Thoracic aorta (tissue), 2 donors: ENCODE measurements at places on chromosomes 1 and 21.

GRCh38 chr1:193537266-193538002 lies 351.0 kb upstream of the B3GALT2 start:
- no peaks in the 10 kb centered on the region for H3K36me3 ChIP-seq
- H3K27me3 ChIP-seq = no peaks in the 10 kb centered on the region
- no peak for DNase-seq
- H3K27ac ChIP-seq = no peak overlapping the region
- no peak overlapping the region for H3K4me3 ChIP-seq

- peak overlapping the region; percentile 65 for H3K27ac ChIP-seq
- no peak for DNase-seq
- peaks cover 58% of the 10 kb centered on the region for H3K4me1 ChIP-seq
- no peaks in the 10 kb centered on the region for H3K36me3 ChIP-seq
- H3K4me3 ChIP-seq = no peak overlapping the region
- H3K27me3 ChIP-seq = no peaks in the 10 kb centered on the region
Measured at GRCh38 chr1:8193840-8194406, 124.0 kb upstream of the SLC45A1 start.

DNA sequence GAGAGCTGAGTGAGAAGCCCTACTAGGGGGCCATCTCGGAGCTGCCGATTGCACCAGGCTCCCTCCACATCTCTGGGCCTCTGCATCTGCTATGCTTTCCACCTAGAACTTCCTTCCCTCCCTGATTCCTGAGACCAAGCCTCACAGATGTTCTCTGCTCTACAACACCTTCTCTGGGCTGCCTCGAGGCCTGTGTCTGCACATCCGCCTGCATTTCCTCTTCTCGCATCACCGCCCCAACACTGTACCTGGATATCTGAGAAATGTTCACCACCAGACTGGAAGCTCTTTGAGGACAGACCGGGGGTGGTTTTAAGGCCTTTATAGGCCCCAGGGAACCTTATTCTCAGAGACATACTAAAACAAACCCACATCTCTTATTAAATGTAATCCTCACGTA lies 20.7 kb downstream of the CTNNBIP1 start:
- no peak overlapping the region for H3K4me3 ChIP-seq
- H3K27me3 ChIP-seq = no peaks in the 10 kb centered on the region
- H3K27ac ChIP-seq = no peak overlapping the region

DNA sequence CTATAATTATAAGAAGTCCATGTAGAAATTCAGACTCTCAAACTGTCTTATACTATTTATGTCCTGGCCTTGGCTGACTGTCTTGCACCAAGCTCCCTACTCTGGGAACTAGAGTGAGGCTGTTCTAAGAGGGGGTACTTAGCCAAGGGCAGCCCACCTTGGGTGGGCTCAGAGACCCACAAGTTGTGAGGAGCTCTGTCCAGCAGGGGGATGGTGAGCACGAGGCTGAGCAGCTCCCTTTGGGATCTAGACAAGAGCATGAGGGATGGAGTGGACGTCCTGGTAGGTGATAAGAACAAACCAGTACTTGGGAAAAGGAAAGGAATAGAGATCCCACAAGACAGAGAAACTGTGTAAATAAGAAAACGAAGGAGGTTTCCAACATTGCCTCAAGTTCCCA lies 127.1 kb upstream of the SLC44A3 start:
- DNase-seq = no peak
- no peak overlapping the region for H3K27ac ChIP-seq
- no peak overlapping the region for H3K4me3 ChIP-seq
- no peaks in the 10 kb centered on the region for H3K27me3 ChIP-seq
- H3K4me1 ChIP-seq = peaks cover 10% of the 10 kb centered on the region
- no peaks in the 10 kb centered on the region for H3K36me3 ChIP-seq

- no peak overlapping the region for H3K27ac ChIP-seq
- no peak overlapping the region for H3K4me3 ChIP-seq
- H3K36me3 ChIP-seq = no peaks in the 10 kb centered on the region
- DNase-seq = no peak
Measured at GRCh38 chr21:44496564-44497550, 41.5 kb downstream of the LRRC3 start.

DNA sequence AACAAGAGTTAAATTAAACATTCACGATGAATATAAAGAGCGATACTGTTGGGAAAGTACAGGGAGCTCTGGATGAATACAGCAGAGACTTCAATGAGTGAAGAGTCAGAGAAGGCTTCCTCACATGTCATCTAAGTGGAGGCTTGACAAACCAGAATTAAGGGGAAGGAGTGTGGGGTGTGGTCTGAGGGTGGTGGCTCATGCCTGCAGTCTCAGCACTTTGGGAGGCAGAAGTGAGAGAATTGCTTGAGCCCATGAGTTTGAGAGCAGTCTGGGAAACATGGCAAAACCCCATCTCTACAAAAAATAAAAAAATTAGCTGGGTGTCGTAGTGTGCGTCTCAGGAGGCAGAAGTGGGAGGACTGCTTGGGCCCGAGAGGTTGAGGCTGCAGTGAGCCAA lies 8.7 kb downstream of the SDHB start:
- peaks cover 42% of the 10 kb centered on the region for H3K36me3 ChIP-seq
- H3K27ac ChIP-seq = no peak overlapping the region
- no peaks in the 10 kb centered on the region for H3K27me3 ChIP-seq
- peaks cover 7% of the 10 kb centered on the region for H3K4me1 ChIP-seq

DNA sequence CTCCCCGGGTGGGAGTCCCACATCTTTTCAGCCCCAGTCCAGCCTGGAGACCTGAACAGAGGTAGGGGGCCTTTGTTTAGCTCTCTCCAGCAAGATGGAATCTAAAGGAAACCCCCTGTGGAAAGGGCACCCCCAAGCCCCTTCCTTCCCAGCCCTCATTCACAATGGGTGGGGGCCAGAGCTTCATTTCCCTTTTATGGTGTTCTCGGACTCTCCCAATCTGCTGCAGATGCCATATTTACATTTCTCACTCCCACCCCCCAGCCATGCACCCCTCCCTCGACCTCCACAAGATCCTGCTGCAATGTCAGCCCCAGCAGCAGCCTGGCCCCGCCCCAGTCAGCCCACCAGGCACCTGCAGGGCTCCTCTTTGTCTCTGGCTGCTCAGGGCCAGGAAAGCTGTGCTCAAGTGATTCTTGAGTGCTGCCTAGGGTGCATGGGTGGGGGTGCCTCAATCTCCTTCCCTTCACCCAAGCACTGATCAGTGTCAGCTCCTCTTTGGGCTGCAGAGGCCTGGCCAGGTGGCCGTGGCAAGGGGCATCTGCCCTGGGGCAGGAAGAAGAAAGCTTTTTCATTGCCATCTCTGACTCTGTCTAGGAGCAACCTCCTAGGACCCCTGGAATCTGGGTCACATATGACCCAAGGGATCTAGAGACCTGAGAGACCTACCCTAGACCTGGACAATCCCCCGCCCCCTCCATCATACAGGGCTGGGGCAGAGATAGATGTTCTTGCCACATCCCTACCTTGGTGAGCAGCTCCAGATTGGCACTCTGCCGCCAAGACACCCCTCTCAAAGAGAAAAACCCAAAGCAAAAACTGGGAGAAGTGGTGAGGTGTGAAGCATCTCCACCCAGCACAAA lies 1.7 kb downstream of the KIF21B start:
- H3K4me3 ChIP-seq = peak overlapping the region; percentile 81
- peaks cover 29% of the 10 kb centered on the region for H3K4me1 ChIP-seq
- no peak for DNase-seq
- no peaks in the 10 kb centered on the region for H3K27me3 ChIP-seq

DNA sequence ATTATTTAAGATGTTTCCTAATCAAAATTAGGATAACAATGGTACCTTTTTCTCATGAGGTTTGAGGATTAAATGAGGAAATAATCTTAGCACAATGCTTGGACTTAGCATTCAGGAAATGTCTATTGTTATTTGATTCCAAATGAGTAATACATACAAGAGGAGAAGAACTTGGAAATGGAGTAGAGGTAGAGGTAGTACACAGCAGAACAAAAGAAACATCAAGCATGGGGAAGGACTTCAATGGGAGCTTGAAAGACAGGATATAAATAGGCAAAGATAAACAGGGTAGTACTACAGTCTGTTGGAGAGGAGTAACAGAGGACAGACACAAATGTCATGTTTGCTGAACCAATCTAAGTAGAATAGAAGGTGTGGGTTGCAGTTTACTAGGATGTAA lies 59.5 kb upstream of the RGS2 start:
- H3K36me3 ChIP-seq = no peaks in the 10 kb centered on the region
- no peaks in the 10 kb centered on the region for H3K4me1 ChIP-seq
- H3K27ac ChIP-seq = no peak overlapping the region
- no peak for DNase-seq
- H3K27me3 ChIP-seq = no peaks in the 10 kb centered on the region

GRCh38 chr1:180194546-180195207 lies 35.4 kb upstream of the LHX4 start:
- H3K36me3 ChIP-seq = peaks cover 16% of the 10 kb centered on the region
- no peaks in the 10 kb centered on the region for H3K27me3 ChIP-seq
- H3K27ac ChIP-seq = no peak overlapping the region
- no peaks in the 10 kb centered on the region for H3K4me1 ChIP-seq
- H3K4me3 ChIP-seq = no peak overlapping the region
- DNase-seq = no peak

DNA sequence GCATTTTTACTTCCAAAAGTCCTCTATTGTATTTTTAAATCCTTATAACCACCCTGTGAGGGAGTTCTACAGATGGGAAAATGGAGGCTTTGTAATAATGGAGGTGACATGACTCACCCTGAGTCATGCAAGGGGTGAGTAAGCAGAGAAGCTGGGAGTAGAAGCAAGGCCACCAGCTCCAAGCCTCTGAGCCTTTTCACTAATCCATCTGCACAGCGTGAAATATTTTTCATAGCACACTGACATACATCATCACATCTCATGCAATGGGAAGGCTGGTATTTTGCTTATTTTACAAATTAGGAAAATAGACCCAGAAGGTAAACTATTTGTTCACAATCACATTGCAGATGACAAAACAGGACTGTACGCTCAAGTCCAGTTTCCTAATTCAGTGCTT lies 96.9 kb downstream of the KCNH1 start:
- H3K36me3 ChIP-seq = no peaks in the 10 kb centered on the region
- DNase-seq = no peak
- no peak overlapping the region for H3K4me3 ChIP-seq
- H3K27me3 ChIP-seq = no peaks in the 10 kb centered on the region
- H3K4me1 ChIP-seq = no peaks in the 10 kb centered on the region

- no peak for DNase-seq
- H3K36me3 ChIP-seq = no peaks in the 10 kb centered on the region
- H3K27me3 ChIP-seq = no peaks in the 10 kb centered on the region
- peak overlapping the region; percentile 86 for H3K27ac ChIP-seq
- H3K4me1 ChIP-seq = peaks cover 75% of the 10 kb centered on the region
Measured at GRCh38 chr1:2289607-2290006, 61.5 kb downstream of the SKI start.

DNA sequence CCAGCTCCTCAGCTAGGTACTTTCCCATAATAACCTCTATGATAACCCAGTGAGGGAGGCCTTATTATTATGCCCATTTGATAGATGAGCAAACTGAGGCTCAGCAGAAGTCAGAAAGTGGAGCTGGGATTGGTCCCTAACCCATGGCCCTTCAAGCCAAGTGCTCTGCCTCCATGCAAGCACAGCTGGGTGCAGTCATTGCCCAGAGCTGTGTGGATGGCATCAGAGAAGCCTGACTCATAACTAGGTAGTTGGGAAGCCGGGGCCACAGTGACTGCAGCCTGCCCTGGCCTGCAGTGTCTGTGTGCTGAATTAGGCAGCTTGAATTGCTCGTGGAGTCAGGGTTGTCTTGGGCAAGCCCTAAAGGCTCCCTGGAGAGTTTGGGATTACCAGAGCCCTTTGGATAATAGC lies 89.9 kb upstream of the SLC2A1 start:
- H3K4me1 ChIP-seq = no peaks in the 10 kb centered on the region
- no peaks in the 10 kb centered on the region for H3K36me3 ChIP-seq
- no peak overlapping the region for H3K4me3 ChIP-seq
- DNase-seq = no peak
- H3K27me3 ChIP-seq = no peaks in the 10 kb centered on the region
- H3K27ac ChIP-seq = no peak overlapping the region
